ENCODE measurements at places on chromosomes 16 and 17.

DNA sequence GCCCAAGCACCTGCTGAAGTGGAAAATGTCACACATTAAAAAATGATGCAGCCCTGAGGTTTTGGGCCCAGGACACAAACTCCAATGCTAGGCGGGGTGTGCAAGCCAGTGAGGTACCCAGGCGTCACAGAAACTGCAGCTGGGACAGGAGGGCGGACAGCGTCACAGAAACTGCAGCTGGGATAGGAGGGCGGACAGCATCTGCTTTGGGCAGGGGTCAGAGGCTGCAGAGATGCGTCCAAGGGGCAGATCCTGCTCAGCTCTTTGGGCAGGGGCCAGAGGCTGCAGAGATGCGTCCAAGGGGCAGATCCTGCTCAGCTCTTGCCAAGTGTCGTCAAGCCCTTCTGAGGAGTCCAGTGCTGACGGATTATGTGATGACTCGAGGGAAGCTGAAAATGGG is 43.9 kb upstream of the RCVRN start:
- DNase-seq: no peak
- no peak overlapping the region for H3K27ac ChIP-seq
- H3K36me3 ChIP-seq: peaks cover 7% of the 10 kb centered on the region
- no peak overlapping the region for H3K4me3 ChIP-seq
- H3K27me3 ChIP-seq: no peaks in the 10 kb centered on the region

DNA sequence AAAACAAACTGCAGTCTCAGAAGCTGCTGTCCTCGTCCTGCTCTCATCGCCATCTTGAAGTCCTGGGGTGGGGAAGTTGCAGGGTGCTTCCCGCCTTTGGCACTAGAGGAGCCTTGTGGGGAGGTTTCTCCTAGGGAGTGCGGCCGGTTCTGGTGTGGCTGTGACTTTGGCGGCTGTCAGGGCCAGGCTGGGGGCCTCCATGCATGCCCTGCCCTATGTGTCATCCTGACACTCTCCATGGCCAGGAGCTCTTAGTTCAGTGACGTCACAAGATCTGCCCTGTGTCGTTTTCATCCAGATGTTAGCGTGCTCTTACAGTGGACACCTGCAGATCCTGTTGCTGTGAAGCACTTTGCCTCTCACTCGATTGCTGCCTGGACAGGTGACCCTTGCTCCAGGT is 49.6 kb downstream of the PLD6 start:
- H3K36me3 ChIP-seq: peaks cover 15% of the 10 kb centered on the region
- no peak for DNase-seq

- no peaks in the 10 kb centered on the region for H3K27me3 ChIP-seq
- H3K36me3 ChIP-seq: peaks cover 59% of the 10 kb centered on the region
- H3K27ac ChIP-seq: no peak overlapping the region
These were observed 5.7 kb downstream of the BECN1 start for GRCh38 chr17:42818379-42818778.

- peaks cover 3% of the 10 kb centered on the region for H3K27me3 ChIP-seq
- no peaks in the 10 kb centered on the region for H3K36me3 ChIP-seq
- no peak overlapping the region for H3K4me3 ChIP-seq
- no peak overlapping the region for H3K27ac ChIP-seq
- peaks cover 14% of the 10 kb centered on the region for H3K4me1 ChIP-seq
These were observed 4.1 kb downstream of the SNRNP25 start for GRCh38 chr16:57711-58110.

DNA sequence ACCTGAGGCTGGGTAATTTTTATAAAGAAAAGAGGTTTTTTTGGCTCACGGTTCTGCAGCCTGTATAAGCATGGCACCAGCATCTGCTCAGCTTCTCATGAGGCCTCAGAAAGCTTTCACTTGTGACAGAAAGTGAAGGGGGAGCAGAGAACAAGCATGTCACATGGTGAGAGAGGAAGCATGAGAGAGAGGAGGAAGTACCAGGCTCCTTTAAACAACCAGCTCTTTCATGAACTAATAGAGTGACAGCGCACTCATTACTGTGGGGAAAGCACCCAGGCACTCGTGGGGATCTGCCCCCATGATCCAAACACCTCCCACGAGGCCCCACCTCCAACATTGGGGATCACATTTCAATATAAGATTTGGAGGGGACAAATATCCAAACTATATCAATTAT is 86.8 kb downstream of the USP32 start:
- H3K4me3 ChIP-seq: peak overlapping the region; percentile 8
- peak; percentile 8 for DNase-seq
- peaks cover 5% of the 10 kb centered on the region for H3K36me3 ChIP-seq
- no peaks in the 10 kb centered on the region for H3K27me3 ChIP-seq
- peaks cover 37% of the 10 kb centered on the region for H3K4me1 ChIP-seq

DNA sequence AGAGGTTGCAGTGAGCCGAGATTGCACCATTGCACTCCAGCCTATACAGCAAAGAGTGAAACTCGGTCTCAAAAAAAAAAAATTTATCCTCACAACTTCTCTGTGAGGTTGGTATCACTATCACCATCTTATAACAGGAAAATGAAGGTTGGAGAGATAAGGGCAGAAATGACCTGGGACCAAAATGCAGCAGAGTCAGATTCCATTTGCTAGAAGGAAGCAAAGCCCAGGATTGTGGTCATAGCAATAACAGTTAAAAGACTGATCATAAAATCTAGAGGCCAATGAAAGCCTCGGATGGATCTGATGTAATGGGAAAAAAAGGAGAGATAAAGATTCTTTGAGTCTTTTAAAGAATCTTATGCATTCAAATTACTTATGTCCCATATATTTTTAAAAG is 69.6 kb upstream of the TEKT1 start:
- no peaks in the 10 kb centered on the region for H3K27me3 ChIP-seq
- no peak for DNase-seq
- peaks cover 10% of the 10 kb centered on the region for H3K4me1 ChIP-seq

DNA sequence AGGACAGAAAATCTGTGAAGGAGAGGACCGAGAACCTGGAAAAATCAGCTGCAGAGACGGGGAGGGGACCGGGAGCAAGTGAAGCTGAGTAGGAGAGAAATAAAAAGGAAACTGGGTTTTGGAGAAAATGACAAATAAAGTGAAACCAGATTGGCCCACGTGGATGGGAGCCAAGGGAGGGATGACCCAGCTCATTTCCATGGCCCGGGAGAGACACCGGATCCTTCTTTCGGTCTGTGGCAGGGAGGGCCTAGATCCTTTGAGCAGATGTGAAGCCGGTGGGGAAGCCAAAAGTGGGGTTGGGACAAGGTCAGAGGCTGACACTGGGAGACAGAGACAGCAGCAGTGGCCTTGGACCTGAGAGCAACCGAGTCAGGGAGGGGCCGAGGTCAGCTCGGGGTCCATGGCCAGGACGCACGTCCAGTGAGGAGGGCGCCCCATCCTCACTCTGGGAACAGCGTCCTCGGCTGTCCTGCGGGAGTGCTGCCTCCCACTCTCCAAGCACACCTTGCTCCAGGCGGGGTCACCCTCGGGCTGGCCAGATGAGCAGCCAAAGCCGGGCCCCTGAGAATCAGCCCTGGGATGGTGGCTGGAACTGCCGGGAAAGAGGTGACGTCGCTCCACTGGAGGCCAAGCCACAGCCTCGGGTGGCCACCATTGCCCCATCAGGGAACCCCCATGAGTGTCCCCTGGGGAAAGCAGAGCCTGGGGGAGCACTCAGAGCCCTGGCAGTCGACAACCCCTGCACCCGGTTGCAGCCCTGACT is 50.8 kb upstream of the CDR2 start:
- peaks cover 7% of the 10 kb centered on the region for H3K4me1 ChIP-seq
- H3K27ac ChIP-seq: no peak overlapping the region
- no peak for DNase-seq

DNA sequence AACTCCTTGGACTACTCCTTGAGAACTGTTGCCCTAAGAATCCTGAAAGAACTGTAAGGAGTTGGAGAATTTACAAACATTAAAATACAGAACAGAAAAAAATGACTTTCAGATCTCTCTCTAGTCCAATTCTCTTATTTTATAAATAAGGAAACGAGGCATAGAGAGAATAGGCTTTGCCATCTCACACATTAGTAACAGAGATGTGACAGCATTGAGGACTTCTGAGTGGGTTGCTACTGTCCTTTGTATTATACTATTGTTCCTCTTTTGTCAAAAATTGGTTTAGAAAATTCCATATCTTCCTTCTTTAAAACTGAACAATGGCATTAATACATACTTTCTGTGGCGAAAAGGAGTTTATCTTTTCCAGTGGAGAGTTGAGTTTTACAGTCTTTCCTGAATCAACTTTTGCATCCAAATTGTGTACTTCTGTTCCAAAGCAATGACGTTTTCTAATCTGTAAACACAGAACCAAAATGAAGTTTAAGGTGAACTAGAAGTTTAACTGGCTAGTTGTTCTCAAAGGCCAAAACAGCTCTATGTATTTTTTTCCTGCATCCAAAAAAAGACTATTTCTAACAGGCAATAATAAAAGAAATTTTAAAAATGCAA is 16.5 kb downstream of the BRIP1 start:
- peaks cover 3% of the 10 kb centered on the region for H3K36me3 ChIP-seq
- no peak overlapping the region for H3K4me3 ChIP-seq
- H3K27me3 ChIP-seq: no peaks in the 10 kb centered on the region
- no peak overlapping the region for H3K27ac ChIP-seq

Measured in immature natural killer cell (primary cell).